ENCODE measurements at places on chromosomes 1 and 21.

- DNase-seq: no peak
Measured at GRCh38 chr21:17390569-17390968, 122.3 kb upstream of the CXADR start.

- no peak for DNase-seq
Measured at GRCh38 chr1:62613325-62613727, 16.0 kb downstream of the ANGPTL3 start.

- no peak for DNase-seq
Measured at GRCh38 chr1:73623946-73624345, 574.0 kb downstream of the LRRIQ3 start.

DNA sequence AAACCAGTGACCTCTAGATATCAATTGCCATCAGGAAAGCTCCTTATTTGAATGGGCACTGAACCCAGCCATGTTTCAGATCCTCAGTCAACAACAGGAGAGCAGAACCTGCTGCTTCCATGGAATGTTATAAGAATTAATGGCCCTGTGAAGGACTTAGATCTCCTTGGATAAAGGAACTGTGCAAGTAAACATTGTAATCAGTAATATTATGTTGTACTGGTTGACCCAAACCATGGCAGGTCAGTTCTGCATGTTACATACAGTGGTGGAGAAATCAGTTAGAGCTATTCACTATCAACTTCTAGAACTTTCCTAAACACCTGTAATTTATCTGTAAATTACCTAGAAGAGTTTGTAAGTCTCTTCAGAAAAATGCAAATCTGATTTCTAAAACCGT is 11.2 kb upstream of the CLDN8 start:
- no peak for DNase-seq

All from fibroblast of gingiva (primary cell).